ENCODE measurements at places on chromosomes 11 and 22.

- no peak for DNase-seq
Observed at GRCh38 chr22:46775850-46776826, 13.7 kb downstream of the TBC1D22A start.

DNA sequence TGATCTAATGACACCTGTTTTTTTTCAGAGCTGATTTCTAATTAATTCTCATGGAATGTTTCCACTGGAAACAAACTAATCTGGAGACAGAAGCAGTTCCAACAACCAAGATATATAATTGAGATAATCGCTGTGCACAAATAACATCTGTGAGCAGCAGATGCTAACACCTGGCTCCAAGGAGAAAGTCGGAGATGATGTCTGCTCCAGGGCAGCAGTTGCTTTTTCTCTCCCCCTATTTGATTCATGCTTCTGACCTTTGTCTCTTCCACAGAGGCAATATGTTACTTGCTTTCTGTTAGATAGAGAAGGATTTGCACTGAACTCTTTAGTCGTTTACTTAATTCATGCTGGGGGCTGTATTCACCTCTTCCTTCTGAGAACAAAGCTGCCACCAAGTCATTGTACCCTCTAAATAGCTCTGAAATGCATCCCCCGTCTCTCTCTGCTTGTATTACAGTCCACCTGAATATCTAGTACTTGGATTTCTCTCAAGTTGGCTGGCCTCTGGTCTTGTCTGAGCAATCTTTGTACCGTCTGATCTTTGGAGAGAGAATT, 187.4 kb downstream of the MYO18B start:
- no peak for DNase-seq

DNA sequence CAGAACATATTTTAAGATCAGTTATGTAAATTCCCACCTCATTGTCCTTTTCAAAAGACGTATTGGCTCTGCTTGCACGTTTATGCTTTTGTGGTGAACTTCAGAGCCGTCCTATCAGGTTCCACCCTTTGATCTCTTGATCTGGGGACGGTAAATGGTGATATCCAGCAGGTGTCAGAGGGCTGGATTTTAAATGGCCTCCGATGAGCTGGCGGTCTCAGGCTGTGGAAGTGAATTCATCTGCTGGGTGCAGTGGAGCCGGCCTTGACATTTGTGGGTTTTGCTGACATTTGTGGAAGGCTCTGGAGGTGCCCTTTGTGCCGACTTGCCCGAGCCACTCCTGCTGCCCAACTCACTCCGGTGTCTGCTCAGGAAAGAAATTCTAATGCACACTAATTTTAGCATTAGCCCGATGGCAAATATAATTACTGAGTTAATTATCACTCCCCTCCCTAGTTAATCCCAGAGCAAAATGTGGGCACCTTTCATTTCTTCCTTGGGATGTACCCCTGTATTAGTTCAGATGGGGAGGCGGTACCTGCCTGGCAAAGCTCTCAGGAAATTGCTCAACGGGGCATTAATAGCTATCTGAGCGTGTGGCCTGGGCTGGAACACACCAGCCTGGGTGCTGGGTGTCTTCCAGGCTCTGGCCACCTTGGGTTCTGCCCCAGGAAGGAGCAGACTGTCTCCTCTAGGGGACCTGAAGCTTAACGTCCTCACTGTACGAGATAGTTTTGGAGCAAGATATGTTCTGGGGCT, 9.1 kb downstream of the LRP5 start:
- DNase-seq, result no peak

- no peak for DNase-seq
Observed at GRCh38 chr11:46697303-46697702, 3.1 kb downstream of the ARHGAP1 start.

DNA sequence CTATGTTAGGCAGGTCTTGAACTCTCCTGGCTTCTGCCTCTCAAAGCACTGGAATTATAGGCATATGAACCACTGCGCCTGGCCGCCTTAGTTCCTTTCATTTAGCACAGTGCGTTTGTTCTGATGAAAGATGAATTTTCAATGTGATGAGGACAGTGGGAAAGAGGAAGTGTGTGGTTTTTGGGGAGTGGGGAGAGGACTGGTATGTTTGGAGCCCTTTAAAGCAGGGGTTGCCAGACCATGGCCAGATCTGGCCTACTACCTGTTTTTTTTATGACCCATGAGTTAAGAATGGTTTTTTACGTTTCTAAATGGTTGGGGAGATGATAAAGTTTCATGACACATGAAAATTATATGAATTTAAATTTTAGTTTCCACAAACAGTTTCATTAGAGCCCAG, 12.5 kb downstream of the ATXN10 start:
- DNase-seq, result no peak

GRCh38 chr11:110900426-110900825, 188.2 kb upstream of the ARHGAP20 start:
- DNase-seq, result no peak

- DNase-seq, result no peak
Observed at GRCh38 chr22:41401781-41402648, 20.3 kb downstream of the TEF start.

- DNase-seq, result no peak
Observed at GRCh38 chr11:69416762-69417698, 64.4 kb upstream of the LINC01488 start.

DNA sequence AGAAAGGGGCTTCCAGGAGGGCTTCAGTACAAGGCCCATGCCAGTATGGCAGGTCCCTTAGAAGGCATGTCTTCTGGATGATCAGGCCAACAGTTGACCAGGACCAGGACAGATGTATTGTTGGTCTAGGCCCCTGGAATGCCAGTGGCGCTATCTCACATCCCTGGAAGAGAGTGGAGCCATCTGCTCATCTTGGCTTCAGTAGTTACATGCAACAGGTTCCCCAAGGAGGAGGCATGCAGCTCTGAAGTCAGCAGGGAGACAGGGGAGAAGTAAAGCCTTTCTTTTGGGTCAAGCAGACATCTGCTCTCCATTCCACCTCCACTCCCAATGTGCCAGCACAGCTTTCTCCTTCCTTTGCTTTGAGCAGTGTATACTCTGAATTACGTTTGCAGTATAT, 244.1 kb downstream of the KIRREL3 start:
- DNase-seq, result no peak

DNA sequence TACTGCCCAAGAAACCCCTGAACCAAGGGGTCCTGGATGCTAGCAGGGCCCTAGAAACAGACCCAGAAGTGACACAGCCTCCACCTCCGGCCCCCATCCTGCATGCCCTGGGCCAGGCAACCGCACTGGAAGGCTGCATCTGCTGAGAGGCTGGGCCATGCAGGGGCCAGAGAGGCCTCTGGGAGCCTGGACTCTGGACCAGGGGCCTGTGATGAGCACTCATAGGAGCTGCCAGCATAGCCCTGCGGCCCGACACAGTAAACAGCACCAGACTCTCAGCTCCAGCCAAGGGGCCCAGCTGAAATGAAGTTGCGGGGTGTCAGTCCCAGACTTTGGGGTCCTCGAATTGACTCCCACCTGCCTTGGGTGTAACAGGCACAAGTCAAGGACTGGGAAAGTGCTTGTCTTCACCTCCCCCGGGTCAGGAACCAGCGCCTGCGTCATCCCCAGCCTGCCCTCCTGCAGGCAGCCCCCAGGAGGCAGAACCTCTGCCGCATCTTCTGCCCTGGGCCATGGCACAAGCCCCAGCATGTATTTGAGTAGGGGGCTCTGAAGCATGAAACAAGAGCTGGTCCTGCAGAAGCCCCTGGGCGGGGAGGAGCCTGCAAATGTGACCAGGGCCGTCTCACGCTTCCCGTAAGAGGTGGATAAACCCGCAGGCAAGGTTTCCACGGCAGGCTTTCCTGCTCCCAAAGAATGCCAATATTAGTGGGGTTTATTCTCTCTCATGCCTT, 25.2 kb upstream of the CCND1 start:
- no peak for DNase-seq

- no peak for DNase-seq
Observed at GRCh38 chr11:72132646-72133045, 2.9 kb upstream of the FOLR3 start.

DNA sequence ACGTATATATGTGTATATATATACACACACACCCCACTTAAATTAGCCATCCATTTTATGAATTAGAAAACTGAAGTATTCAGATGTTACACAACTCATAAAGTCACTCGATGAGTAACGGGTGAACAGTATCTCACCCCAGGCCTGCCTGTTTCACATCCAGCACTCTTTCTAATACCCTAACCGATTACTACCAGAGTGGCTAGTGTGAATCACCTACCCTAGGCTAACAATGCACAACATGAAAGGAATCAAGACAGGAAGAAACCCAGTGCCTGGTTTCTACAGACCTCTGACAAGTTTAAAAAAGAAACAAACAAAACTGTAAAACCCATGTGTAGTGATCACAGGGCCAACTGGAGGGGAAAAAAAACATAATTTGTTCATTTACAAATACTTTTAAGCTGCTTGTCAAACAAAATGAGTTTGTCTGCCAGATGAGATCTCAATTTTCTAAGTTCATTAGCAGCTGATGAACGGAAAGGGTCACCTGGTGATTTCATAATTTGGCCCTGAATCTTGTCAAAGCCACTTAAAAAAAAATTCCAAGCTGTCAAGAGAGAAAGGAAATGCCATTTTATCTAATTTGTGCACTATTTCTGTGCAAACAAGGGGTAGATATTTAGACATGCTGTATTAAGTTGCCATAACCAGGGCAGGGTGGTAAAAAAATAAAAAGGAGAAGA, 134.8 kb downstream of the LARGE1 start:
- DNase-seq, result no peak

DNA sequence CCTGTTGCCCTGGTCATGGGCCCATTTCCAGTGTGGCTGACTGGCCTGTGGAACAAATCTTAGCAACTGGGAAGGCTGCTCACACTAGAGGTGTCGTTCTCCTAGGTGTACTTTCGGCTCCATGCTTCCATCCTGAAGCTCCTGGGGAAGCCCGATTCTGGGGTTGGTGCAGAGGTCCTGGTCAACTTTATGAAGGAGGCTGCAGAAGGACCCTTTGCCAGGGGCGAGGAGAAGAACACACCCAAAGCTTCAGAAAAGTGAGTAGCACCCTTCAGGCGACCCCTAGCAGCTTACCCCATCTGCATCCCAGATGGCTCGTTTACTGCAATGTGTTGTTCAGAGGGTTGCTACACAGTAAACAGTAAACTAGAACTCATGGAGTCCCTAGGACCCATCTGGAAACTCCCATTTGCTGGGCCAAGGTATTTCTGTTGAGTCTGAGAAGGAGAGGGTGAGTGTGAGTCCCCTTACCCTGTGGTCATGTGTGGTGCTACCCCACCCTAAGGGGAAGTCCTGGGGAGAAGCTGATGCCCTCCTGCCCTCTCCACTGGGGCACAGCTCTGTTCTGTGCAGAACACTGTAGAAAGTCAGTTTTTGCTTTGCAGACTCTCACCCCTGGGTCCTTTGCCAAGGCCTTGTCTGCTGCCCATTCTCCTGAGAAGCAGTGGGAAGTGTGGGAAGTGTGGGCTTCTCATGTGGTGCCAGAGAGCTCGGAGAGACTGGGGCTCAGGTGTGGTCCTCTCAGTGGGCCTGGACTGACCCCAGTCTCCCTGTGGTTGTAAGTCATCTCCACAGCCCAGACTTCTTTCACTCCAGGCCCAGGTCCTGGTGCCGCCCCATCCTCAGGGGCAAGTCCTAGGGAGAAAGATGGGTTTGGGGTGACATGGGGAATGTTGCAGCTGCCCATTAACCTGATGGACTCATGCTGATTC, 85.0 kb downstream of the CABIN1 start:
- DNase-seq, result no peak

DNA sequence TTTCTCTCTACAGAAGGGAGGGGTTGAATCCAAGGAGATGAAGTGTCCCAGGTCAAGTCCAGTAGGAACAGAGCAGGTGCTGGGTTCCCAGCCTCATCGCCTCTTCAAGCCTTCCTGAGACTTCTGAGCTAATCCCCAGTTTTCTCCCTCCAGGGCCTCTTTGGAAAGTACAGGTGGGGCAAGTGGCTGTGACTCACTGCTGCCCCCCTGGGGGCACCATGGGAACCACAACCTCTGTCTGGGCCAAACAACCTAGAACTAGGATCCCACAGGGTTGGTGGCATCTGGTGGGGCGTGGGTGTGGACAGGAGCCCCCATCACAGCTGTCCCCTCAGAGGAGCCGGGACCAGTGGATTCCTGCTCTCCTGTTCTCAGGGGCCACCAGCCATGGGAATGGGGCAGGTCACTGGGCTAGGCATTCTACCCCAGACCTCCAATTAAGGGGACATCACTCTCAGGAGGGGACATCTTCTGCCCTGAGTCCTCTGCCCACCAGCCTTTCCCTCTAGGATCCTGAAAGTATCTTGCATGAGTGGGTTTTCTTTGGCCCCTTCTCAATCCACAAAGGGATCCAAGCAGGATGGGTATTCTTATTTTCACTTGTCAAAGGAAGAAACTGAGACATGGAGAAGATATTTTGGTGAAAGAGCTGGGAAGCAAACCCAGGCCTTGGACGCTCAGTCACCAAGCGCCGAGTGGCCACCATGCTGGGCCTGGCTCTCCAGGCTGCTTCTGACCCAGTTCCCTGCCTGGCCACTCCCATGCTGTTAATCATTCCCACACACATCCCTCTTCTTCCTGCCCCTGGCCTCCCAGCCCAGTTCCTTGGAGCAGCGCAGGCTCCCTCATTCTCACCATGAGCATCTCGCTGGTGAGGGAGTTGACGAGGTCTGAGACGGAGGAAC, 23.8 kb downstream of the LRRC10B start:
- no peak for DNase-seq

DNA sequence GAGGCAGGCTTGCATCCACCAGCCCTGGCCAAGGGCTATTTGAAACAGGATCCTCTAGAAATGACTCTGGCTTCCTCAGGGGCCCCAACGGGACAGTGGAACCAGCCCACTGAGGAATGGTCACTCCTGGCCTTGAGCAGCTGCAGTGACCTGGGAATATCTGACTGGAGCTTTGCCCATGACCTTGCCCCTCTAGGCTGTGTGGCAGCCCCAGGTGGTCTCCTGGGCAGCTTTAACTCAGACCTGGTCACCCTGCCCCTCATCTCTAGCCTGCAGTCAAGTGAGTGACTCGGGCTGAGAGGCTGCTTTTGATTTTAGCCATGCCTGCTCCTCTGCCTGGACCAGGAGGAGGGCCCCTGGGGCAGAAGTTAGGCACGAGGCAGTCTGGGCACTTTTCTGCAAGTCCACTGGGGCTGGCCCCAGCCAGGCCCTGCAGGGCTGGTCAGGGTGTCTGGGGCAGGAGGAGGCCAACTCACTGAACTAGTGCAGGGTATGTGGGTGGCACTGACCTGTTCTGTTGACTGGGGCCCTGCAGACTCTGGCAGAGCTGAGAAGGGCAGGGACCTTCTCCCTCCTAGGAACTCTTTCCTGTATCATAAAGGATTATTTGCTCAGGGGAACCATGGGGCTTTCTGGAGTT, 13.3 kb downstream of the IL10RA start:
- DNase-seq, result no peak

DNA sequence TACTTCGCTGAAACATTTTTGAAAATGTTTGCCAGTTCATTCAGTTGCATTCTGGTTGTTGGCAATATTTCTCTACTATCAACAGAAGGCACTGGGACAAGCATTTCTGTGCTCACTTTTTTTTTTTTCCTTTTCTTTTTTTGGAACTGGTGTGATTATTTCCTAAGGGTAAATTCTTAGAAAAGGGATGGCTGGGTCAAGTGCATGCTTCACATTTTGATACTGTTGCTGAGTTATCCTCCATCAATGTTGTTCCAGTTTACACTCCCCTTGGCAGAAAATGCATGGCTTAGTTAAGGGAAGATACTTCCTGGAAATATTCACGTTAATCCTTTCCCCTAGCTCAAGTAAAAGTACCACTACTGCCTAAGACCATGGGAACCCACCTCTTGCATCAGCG, 81.8 kb downstream of the OSBP2 start:
- DNase-seq, result no peak

GRCh38 chr11:65275906-65276305, 14.1 kb downstream of the POLA2 start:
- no peak for DNase-seq
